ENCODE measurements at places on chromosomes 12 and 14. TPM values are rescaled to one million over a fixed set of nuclear protein-coding genes. Genes with fewer than 3 reads are reported as not detected.

Gene CRY1
- total RNA-seq = 16.8 TPM

Gene VASH1
- 10.1 TPM for total RNA-seq

Gene ADGRD1
- total RNA-seq = not detected

Gene KRT77
- total RNA-seq = not detected

Gene OXA1L
- 119 TPM for total RNA-seq

Gene GPR65
- under 0.01 TPM for total RNA-seq

Gene SOX5
- total RNA-seq = 0.10 TPM
